ENCODE measurements at places on chromosomes 6 and 20.
A peak's percentile ranks its signal among the peaks of the same experiment; 100 is the strongest.

DNA sequence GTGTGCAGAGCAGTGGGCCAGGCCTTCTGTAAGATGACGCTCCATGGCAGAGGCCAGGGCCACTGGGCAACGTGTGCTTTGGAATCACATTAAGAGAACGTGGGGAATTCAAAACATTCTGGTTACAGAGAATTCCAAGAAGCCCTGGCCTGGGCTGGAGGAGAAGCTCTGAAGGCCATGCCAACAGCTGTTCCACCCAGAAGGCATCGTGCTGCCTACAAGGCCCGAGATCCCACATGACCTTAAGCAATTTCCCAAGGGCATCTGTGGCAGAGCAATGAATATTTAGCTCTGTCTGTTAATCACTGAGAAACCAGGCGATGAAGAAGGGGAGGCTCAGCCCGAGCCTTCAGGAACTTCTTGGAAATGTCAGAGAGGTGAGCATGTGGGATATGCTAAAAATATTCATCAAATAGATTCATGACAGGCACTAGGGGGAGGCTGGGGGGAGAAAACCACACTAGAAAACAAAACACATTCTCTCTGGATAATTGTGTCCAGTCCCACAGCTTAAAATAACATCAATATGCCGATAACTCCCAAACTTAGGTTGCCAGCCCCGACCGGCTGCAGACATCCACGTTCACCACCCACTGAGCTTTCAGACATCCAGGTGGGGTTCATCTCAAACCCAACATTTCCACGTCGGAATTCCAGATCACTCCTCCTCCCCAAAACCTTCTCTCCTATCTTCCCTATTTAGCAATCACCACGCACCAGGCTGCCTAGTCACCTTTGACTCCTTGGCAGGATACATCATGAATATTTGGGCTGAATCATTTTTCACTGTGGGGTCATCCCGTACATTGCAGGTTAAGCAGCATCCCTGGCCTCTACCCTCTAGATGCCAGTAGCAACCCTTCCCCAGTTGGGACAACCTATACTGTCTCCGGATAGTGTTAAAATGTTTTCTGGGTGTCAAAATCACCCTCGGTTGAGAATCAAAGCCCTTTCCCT is 6.6 kb downstream of the SULF2 start:
- DNase-seq: no peak

DNA sequence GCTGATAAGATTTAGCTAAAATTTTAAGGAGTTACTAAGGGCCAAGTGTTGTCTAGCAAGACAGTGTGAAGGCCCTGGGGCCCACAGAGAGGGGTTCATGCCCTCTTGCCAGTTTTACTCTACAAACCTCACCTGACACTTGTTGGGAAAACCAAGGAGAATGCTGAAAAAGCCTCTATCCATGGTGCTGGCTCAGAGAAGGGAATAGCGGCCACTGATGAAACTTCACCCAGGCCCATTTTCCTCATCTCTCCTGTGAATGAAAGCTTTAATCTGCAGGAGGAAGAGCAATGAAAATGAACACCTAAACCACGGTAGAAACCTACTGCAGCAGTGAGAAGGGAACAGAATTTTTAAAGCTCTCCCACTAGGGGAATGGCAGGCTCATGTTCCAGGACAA is 317.3 kb upstream of the CNR1 start:
- DNase-seq: no peak

GRCh38 chr6:80366714-80367113 is 260.2 kb downstream of the BCKDHB start:
- no peak for DNase-seq

- no peak for DNase-seq
These were observed 46.0 kb downstream of the RREB1 start for GRCh38 chr6:7153789-7154188.

DNA sequence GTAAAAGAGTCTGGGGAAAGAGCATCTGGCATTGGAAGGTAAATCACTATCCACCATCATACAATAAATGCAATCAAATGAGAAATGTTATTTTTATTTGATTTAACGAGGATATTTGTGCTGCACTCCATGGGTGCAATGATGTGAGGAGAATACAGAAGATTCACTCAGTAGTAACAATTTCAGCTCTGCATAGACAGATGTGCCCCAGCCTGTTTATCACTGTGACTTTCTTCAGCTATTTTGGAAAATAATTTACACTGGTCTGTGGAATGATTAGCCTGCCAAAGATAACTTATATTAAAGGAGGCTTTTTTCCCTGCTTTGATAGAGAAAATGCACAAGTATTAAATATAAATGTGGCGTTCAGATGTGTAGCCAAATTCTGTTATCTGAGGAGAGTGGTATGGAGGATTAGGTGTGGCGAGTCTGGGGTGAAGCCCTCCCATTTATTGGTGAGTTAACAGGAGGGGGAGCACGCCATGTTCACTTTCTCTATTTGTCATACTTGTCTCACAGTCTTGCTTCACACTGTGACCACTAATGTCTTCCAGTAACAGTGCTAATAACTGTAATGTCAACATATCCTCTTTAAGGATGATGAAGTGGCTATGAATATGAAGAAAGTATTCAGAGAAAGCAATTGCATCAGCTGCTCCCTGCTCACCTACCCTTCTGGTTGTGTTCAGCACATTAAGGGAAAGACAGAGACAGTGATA is 645.6 kb downstream of the MMUT start:
- no peak for DNase-seq

DNA sequence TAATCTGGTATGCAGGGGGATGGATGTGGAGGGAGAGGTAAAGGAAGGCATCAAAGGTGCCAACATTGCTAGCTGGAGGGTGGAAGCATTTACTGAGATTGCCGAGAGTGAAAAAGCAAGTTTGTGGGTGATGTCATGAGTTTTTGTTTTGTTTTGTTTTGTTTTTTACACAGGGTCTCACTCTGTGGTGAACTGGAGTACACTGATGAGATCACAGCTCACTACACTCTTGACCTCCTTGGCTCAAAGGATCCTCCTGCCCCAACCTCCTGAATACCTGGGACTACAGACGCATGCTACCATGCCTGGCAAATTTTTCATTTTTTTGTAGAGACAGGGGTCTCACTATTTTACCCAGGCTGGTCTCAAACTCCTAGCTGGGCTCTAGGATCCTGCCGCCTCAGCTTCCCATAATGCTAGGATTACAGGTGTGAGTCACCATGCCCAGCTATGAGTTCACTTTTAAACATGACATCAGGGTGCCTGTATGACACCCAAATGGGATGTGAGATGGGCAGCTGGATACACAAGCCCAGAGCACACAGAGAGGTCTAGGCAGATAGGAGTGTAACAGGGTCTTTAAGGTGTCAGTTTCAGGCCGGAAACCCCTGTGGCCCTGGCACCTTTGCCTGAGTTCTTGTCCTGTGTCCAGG is 35.1 kb upstream of the HMGA1 start:
- DNase-seq: no peak

DNA sequence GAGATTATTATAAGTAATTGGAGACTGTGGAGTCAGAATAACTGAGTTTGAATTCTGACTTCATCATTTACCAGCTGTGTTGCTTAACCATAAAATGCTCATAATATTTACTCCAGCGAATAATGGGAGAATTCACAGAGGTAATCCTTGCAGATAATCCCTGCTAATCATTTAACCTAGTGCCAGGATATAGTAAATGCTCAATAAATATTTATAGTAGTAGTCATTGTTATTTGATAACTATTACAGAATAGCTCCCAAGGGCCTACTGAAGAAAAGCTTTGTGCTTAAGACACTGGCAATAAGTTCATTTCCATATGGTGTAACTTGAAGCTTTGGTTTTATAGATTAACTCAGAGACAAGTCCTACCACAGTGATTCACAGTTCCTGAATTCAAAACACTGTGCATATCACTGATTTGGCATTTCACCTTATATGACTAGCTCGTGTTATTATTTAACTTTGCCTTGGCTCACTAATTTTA is 208.8 kb upstream of the PLCB4 start:
- DNase-seq: no peak

DNA sequence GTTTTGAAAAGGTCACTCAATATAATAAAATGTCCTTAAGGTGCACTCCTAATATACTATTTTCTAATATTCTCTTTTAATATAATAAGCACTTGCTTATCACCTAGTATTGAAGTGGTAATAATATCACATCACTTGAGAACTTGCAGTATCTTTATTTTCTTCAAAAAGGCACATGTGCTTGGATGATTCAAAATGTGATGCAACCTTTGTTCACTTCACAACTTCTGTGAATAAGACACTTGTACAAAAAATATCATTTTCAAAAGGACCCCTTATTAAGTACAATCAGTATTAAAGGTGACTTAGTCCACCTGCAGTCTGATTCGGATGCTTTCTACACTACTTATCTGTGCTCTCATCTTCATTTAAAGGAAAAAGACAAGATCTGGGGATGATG is 3.4 kb downstream of the PRELID3B start:
- DNase-seq: no peak

DNA sequence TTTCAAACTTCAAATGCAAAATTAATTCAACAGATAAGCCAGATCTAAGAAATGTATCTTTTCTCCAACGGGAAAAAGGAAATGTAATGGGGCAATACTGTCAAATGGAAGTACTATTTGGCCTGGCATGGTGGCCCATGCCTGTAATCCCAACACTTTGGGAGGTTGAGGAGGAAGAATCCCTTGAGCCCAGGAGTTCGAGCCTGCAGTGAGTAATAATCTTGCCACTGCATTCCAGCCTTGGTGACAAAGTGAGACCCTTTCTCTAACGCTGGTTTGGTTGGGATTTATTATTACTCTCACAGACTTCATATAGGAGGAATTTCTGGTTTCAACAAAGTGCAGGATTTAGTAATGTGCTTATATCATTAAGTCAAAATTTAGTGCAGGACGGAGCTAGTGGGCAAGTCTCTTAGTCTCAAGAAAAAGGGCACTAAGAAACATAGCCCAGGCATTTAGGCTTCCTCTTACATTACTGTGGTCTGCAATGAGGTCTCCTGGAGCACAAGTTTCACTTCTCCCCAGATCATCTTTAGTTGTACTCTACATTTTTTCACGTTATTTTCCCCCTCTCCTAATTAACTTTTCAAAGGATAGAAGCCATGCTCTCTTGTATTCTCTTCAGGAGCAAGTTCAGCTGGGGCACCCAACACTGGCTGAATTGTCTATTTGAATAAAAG is 23.1 kb downstream of the TRIM27 start:
- no peak for DNase-seq

DNA sequence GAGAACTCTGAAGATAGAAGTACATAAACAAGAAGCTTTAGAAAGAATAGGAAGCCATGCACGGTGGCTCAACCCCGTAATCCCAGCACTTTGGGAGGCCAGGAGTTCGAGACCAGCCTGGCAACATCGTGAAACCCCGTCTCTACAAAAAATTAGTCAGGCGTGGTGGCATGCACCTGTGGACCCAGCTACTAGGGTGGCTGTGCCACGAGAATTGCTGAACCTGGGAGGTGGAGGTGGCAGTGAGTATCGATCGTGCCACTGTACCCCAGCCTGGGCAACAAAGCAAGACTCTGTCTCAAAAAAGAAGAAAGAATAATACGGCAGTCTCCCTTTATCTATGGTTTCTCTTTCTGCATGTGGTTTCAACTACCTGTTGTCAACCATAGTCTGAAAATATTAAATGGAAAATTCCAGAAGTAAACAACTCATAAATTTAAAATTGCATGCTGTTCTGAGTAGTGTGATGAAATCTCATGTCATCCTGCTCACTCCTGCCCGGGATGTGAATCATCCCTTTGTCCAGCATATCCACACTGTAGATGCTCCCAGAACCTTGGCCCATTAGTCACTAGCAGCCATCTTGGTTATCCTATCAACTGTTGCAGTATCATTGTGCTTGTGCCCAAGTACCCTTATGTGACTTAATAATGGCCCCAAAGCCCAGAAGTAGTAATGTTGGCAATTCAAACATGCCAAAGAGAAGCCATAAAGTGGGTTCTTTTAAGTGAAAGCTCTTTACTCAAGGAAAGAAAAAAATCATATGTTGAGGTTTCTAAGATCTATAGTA is 22.1 kb downstream of the DEK start:
- DNase-seq: no peak

DNA sequence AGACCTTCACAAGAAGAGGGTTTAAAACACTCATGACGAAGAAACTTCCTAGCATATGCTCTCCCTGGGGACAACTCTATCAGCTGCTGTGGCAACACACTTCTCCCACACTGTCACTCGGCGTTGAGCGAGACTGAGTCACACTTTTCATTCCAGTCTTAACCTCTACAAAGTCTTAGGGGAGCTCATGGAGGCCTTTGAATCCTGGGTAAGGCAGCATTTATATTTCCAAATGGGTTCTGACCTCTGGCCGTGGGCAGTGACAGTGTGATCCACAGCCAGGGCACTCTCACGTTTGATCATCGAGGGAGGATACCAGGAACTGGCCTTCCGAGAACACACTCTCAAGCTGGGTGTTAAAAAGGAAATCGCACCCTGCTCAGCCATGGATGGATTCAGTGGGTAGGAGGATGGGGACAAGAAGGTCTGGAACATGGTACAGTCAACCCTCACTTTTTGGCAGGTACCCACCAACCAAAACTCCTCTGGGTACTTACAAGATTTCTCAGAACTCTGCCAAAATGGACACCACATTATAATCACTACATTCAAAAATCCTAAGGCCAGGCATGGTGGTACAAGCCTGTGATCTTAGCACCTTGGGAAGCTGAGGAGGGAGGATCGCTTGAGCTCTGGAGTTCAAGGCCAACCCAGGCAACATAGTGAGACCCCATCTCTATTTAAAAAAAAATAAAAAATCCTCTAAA is 19.6 kb downstream of the RRBP1 start:
- no peak for DNase-seq

DNA sequence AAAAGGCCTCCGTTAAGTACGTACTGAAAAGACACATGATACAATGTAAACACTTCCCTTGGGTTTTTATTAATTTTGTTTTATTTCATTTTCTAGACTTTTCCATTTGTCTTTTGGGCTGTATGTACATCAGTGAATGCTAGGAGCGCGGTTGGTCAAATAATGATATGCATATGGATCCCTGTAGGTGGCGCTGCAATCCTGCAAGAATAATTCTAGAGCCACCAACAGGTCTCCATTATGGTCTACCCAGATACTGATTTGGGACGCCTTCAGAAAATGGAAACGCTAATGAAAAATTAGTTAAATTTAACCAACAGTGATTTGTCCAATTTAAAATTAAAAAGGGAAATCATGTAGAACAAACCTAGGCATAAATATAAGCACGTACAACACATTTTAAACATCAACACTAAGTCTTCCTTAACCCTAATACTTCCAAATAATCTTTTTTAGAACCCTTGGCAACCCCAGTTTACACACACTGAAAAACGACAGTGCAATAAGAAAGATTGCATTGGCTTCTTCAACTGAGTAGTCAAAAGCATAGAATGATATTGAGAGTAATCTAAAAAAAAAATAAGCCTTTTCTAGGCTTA is 433.5 kb downstream of the RFPL4B start:
- DNase-seq: no peak

DNA sequence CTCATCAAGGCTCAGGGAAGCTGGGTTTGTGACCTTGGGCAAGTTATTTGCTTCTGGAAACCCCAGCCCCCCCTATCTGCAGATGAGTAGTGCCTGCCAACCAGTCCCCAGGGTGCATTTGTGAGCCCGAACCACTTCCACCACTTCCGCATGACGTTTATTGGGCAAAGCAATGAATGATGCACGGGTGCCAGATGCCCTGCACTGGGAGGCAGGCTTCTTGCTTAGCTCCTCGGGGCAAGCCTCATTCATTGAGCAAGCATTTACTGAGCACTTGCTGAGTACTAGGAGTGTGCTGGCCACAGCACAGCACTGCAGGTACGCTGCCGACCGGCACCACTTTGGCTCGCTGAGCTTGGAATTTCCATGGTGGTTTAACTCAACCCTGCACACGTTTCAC is 60.2 kb downstream of the GNAS-AS1 start:
- no peak for DNase-seq

GRCh38 chr20:815914-816606 is 17.5 kb upstream of the FAM110A start:
- DNase-seq: peak; percentile 41

GRCh38 chr6:160095146-160095845 is 26.3 kb upstream of the SLC22A1 start:
- no peak for DNase-seq

Measured in stimulated activated CD8-positive, alpha-beta memory T cell treated with anti-CD3 and anti-CD28 coated beads, Interleukin-7, amount 100 ng/mL, for 1 hour (primary cell).